ENCODE measurements at places on chromosomes 11 and 22.

GRCh38 chr22:46180370-46181137, 30.2 kb downstream of the PPARA start:
- H3K4me3 ChIP-seq, result no peak overlapping the region
- no peak for DNase-seq
- no peaks in the 10 kb centered on the region for H3K4me1 ChIP-seq
- H3K27me3 ChIP-seq, result no peaks in the 10 kb centered on the region
- no peaks in the 10 kb centered on the region for H3K36me3 ChIP-seq

GRCh38 chr11:113488931-113489351, 13.7 kb upstream of the DRD2 start:
- no peak overlapping the region for H3K4me3 ChIP-seq
- no peak for DNase-seq
- no peaks in the 10 kb centered on the region for H3K27me3 ChIP-seq
- no peaks in the 10 kb centered on the region for H3K36me3 ChIP-seq
- no peak overlapping the region for H3K27ac ChIP-seq

DNA sequence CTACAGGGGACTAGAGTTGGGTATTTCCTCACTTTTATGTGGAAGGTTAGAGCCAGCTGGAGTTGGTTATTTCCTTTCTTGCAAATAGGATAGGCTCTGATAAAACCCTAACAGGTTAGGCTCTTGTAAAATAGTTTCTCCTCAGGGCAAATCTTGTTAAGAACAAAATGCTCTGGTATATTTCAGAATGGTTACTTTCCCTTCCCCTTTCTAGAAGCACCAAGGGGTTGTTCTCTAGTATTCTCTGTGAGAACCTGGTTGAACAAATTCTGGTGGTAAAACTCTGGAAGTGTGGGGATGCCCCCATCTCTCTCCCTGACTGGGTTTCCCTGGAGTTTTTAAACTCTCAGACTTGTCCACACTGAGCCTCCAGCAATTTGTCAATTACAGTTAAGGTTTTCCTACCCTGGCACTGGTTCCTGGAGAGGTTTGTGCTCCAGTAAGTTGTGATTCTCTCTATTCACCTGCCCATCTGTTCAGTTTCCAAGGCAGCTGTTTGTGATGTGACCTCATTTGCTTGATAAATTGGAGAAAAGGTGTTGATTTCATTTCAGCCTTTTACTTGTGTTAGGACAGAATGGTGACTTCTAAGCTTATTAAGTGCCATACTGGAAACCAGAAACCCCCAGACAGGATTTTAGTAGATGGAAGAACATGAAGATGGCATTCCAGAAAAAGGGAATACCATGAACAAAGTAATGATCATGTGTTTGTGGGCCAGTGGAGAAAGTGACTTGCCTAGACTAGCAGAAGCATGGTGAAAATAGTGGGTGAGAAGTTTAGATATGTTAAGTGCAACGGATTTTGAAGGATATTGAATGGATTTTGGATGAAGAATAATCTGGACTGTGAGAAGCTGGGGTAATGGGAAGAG, 64.6 kb downstream of the EXT2 start:
- no peak overlapping the region for H3K4me3 ChIP-seq
- no peaks in the 10 kb centered on the region for H3K36me3 ChIP-seq
- no peaks in the 10 kb centered on the region for H3K27me3 ChIP-seq
- H3K27ac ChIP-seq, result no peak overlapping the region

DNA sequence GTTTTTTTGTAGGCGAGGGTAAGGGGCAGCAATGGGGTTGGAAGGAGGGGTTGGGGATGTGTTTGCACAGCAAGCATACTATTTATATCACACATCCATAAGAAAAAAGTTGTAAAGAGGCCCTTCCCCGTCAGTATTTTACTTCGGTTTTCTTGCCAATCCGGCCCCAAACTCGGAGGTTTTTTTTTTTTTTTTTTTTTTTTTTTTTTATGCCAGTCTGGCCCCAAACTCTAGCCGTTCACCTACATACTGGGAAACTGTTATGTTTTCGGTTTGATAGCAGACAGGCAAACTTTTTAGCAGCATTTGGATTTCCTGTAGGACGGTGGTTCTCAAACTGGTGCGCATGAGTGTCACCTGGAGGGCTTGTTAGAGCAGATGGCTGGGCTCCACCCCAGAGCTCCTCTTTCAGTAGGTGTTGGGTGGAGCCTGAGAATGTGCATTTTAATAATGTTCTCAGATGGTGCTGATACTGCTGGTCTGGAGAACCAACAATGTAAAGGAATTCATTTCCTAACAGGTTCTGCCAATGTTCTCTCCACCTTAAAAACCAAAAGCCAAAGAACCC, 76.5 kb upstream of the ZBED5 start:
- no peak overlapping the region for H3K27ac ChIP-seq
- H3K4me1 ChIP-seq, result peaks cover 6% of the 10 kb centered on the region
- peak overlapping the region; percentile 76 for H3K4me3 ChIP-seq
- H3K27me3 ChIP-seq, result peaks cover 9% of the 10 kb centered on the region
- DNase-seq, result no peak
- H3K36me3 ChIP-seq, result no peaks in the 10 kb centered on the region

DNA sequence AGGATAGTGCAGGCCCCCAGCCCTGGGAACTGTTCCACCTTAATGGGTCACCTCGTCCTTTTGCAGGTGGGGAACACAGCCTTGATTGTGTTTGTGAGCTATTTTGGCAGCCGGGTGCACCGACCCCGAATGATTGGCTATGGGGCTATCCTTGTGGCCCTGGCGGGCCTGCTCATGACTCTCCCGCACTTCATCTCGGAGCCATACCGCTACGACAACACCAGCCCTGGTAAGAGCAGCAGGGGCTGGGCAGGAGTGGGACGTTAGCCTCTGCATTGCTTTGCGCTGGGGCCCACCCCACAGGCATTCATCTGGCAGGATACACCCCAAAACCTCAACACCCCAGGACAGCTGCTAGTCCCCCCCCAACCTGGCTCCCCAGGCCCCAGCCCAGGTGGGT, 14.8 kb downstream of the SLCO2B1 start:
- H3K4me1 ChIP-seq, result no peaks in the 10 kb centered on the region
- H3K27ac ChIP-seq, result no peak overlapping the region
- DNase-seq, result no peak
- H3K4me3 ChIP-seq, result no peak overlapping the region
- H3K36me3 ChIP-seq, result no peaks in the 10 kb centered on the region

DNA sequence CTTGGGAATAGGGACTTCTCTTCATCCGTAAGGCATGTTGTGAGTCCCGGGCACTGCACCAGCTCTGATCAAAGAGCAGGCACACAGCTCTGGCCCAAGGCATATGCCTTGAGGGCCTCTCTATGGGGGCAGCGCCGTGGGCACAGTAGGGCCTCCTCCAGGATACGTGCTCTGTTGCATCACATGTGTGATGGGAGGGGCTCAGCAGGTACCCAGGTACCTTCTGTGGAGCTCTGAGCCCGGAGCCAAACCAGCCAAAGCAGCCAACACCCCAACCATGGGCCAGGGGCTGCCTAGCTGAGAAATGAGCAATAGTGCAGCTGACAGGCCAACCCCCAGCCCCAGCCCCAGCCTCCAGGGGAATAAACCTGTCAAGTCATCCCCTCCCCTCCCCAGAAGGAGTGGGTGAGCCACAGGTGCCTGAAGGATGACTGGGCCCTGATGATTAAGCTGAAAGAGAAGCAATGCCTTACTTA, 79.7 kb upstream of the SHISAL1 start:
- H3K27me3 ChIP-seq, result peaks cover 2% of the 10 kb centered on the region
- no peak overlapping the region for H3K4me3 ChIP-seq

- no peak overlapping the region for H3K27ac ChIP-seq
- H3K4me1 ChIP-seq, result no peaks in the 10 kb centered on the region
- no peaks in the 10 kb centered on the region for H3K36me3 ChIP-seq
- H3K27me3 ChIP-seq, result no peaks in the 10 kb centered on the region
- no peak overlapping the region for H3K4me3 ChIP-seq
Observed at GRCh38 chr11:102493524-102493923, 37.0 kb downstream of the MMP7 start.

DNA sequence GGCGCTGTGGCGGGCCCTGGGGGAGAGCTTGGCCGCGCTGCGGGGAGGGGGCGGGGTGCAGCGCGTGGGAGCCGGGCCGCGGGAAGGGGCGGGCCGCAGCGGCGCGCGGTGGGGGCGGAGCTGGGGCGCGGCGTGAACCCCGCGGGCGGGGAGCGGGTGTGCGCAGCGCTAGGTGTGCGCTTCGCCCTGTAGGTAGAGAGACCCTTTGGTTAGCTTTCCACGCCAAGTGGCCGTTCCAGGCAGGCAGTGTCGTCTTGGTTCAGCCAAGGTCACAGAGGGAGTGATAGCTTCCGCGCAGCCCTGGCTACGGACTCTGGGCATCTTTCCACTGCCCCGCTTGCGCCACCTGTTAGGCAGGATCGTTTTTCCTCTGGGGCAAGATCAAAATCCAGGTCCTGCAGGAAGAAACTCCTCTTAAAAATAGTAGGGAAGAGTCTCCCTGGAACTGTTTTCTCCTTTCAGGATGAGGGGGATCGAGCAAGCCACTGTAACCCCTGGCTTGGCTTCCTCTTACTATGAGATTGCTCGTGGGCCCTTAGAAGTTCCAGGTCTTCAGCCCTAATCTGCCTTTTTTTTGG, 434 bp downstream of the BANF1 start:
- DNase-seq, result no peak
- H3K4me3 ChIP-seq, result peak overlapping the region; percentile 67
- H3K27me3 ChIP-seq, result no peaks in the 10 kb centered on the region
- peak overlapping the region; percentile 87 for H3K27ac ChIP-seq

DNA sequence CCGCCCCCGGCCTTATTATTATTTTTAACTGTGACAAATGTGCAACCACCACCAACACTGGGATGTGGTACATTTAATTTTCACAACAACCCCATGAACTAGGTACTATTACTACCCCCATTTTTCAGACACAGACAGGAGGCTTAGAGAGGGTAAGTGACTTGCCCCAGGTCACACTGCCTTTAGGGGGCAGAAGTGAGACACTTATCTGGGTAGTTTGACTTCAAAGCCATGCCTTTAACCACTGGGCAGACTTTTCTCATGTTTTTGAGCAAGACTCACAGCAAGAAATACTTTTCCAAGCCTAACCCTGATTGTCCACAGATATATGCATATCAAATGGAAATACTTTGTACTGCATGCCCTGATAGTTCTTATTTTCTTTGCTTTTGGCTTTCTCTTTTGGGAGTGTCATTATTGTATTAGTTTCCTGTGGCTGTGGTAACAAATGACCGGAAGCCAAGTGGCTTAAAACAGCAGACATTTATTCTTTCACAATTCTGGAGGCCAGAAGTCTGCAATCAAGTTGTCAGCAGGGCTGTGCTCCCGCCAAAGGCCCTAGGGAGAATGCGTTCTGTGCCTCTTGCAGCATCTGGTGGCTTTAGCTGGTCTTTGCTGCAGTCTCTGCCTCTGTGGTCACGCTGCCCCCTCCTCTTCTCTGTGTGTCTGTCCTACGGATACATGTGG, 110.8 kb downstream of the GRIK4 start:
- no peaks in the 10 kb centered on the region for H3K36me3 ChIP-seq
- H3K27ac ChIP-seq, result no peak overlapping the region
- no peaks in the 10 kb centered on the region for H3K27me3 ChIP-seq
- H3K4me3 ChIP-seq, result no peak overlapping the region
- DNase-seq, result no peak

DNA sequence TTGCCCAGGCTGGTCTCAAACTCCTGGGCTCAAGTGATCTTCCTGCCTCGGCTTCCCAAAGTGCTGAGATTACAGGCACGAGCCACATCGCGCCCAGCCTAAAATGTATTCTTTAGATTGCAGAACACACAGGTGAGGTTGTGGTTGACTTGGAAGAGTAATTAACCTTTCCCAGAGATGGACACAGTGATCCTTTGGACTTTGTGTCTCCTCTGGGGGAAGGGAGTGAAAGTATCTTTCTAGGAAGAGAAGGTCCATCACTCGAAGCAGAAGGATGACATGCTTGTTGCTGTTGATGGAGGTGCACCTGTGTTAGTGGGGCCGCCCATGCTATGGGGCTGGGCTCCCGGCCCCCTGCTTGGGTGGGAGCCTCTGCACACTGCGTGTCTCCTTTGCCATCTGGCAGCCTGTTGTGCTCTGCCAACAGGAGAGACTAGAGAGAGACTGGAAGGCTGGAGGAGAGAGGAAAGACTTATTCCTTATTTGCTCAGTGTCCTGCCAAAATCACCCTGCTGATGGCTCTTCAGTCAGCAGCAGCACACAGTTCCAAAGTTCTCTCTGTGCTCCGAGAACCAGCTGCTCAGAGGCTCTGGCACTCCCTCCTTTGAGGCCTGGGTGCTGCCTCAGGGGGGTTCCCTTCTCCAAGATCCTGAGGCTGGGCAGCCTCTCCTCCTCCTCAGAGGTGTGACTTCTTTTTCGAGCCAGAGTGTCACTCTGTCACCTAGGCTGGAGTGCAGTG, 33.1 kb upstream of the CYB5R3 start:
- no peak overlapping the region for H3K27ac ChIP-seq
- H3K27me3 ChIP-seq, result no peaks in the 10 kb centered on the region
- no peak for DNase-seq

GRCh38 chr11:733072-733471, 14.2 kb upstream of the TALDO1 start:
- H3K27me3 ChIP-seq, result no peaks in the 10 kb centered on the region
- H3K27ac ChIP-seq, result no peak overlapping the region
- H3K4me3 ChIP-seq, result no peak overlapping the region
- H3K4me1 ChIP-seq, result no peaks in the 10 kb centered on the region

GRCh38 chr11:76771446-76772099, 11.6 kb upstream of the TSKU start:
- no peak overlapping the region for H3K27ac ChIP-seq
- no peaks in the 10 kb centered on the region for H3K27me3 ChIP-seq
- H3K4me1 ChIP-seq, result peaks cover 28% of the 10 kb centered on the region
- DNase-seq, result no peak

DNA sequence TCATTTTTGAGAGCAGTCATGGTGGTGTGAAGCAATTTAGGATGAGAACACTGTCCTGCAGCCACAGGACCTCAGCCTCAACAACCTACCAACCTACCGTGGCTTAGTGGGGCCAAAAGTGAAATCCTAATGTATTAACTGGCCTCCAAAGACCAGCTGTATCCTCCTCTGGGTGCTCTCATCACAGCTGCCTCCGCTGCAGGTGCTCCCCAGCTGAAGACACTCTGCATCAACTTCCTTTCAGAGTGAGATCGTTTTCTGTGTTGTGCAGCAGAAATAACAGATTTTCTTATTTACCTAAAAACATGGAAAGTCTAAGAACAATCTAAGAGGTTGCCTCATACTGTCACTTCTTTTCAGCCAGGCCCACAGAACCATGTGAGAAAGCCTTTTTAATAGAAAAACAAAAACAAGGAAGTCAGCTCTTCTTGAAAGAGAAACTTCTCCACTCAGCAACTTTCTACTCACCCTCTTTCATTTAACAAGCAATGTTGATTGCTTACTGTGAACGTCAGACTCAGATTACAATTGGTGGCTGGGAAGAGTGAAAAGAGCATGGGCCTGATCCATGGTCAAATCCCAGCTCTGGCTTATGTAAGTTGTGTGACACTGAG, 136.1 kb downstream of the TENM4 start:
- H3K4me1 ChIP-seq, result no peaks in the 10 kb centered on the region
- no peaks in the 10 kb centered on the region for H3K36me3 ChIP-seq
- H3K27me3 ChIP-seq, result no peaks in the 10 kb centered on the region
- H3K4me3 ChIP-seq, result no peak overlapping the region

GRCh38 chr11:7204778-7205177, 46.9 kb upstream of the SYT9 start:
- no peaks in the 10 kb centered on the region for H3K4me1 ChIP-seq
- DNase-seq, result no peak
- no peak overlapping the region for H3K4me3 ChIP-seq
- no peaks in the 10 kb centered on the region for H3K36me3 ChIP-seq

GRCh38 chr11:60985991-60986915, 14.8 kb downstream of the CD6 start:
- H3K4me1 ChIP-seq, result no peaks in the 10 kb centered on the region
- H3K27ac ChIP-seq, result no peak overlapping the region
- no peaks in the 10 kb centered on the region for H3K27me3 ChIP-seq
- no peak overlapping the region for H3K4me3 ChIP-seq
- no peak for DNase-seq

Measured in H1 (cell line).